NCI-H526 treated with DMSO at 0.1 percent for 48 hours (cell line): ENCODE measurements at places on chromosomes 2 and 18.

GRCh38 chr2:4507661-4508060, 804.3 kb downstream of the DCDC2C start:
- DNase-seq: no peak

- no peak for DNase-seq
These were observed 42.0 kb downstream of the FMNL2 start for GRCh38 chr2:152376968-152377367.

GRCh38 chr18:77013811-77014521, 118.6 kb downstream of the MBP start:
- DNase-seq: no peak

- DNase-seq: no peak
These were observed 175.1 kb downstream of the ZFP36L2 start for GRCh38 chr2:43051338-43051737.

GRCh38 chr2:9693646-9694045, 62.8 kb upstream of the YWHAQ start:
- no peak for DNase-seq
